BE2C (cell line): ENCODE measurements at places on chromosomes 3 and 15.

- DNase-seq: no peak
These were observed 220.3 kb upstream of the LINGO1 start for GRCh38 chr15:77853008-77853328.

DNA sequence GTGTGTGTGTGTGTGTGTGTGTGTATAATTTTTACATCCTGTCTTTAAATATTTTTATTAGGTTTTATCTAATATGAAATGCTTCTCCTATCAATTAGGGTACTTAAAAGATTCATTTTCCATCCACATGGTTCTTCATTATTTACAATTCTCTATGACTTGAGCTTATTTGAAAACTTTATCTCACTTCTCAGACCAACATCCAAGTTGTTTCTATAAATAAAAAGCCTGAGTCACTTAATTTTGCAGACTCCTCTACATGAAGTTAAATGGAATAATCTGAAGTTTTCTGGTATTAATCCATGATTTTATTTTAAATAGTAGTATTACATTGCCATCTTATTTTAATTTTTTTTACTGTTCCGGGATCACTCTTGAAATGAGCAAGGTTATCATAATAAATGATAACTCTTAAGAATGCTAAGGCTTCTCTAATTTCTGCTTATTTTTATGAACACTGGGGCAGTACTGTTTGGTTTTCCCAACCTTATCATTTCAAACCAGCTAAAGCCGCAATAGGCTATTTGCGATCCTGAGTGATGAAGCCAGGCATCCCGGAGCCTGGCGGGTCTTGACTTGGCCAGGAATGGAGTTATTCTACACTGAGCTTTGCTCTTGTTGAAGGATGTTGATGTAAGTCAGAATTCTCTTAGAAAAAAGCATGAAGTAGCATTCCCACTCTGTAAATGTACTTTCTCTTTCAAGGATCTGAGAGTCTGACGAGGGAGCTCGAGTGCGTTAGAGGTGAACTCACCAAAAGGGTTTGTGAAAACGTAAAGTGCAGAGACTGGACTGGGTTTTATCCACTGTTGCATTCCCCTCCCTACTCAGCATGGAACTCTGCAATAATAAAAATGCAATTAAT is 220.2 kb upstream of the LRTM1 start:
- DNase-seq: no peak

DNA sequence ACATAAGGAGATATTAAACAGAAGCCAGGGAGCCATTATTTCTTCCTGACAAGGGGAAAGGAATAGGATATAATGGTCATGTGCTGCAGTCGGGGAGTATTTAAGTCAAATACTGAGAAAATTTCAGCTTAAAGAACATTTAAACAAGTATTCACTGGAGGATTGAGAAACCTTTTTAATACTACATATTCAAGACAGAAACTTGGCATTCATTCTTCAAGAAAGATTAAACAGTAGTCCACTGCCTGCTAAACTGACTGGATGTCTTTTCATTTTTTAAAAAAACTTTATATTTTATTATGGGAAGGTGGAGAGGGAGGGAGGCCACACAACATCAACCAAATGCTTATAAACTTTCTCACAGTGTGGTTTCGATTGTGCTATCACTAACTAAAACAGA is 107.4 kb upstream of the CBLB start:
- no peak for DNase-seq

GRCh38 chr3:86865506-86865905 is 125.4 kb downstream of the VGLL3 start:
- no peak for DNase-seq

DNA sequence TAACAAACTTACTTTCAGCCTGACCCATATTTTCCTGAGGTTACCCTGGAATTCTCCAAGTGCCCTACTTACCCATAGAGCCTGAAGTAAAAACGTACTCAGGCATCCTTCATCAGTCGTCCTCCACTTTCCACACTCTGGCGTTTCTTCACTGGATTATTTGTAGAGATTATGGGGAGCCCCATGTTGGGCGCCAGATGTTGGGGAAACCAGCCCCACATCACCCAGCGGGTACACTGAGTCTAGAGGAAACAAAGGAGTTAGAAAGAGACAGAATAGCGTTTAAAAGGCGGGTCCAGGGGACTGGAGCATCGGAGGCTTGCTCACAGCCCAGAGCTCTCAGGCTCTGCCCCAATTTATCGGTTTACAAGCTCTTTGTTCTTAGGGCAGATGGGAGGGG is 9.7 kb upstream of the SLC28A2 start:
- no peak for DNase-seq

GRCh38 chr3:71372911-71373637 is 210.5 kb downstream of the FOXP1 start:
- DNase-seq: no peak

DNA sequence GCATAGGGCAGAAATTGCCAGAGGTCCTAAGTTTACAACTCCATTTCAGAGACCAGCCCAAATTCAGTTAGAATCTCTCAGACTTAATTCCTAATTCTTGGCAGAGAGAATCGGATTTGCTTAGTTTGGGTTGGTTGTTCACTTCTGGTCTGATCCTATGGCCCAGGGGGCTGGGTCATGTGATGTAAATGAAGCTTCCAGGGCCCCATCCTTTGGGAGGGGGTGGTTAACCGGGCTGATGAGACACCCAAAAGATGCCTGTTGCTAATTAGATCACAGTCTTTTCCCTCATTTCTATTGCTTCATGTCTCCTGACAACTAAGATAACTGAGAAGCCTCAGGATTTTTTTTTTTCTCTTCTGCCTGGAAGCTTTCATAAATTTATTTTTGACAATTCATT is 11.1 kb upstream of the ZNF620 start:
- DNase-seq: no peak

DNA sequence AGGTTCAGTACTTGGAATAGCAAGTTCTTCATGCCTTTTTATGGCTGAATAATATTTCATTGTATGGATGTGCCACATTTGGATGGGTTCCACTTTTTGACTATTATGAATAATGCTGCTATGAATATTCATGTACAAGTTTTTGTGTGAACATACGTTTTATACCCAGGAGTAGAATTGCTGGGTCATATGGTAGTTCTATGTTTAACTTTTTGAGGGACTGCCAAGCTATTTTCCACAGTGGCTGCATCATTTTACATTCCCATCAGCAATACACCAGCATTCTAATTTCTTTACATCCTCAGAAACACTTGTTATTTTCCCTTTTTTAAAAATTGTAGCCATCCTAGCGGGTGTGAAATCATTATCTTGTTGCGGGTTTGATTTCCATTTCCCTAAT is 76.0 kb upstream of the PRR20G start:
- DNase-seq: no peak

DNA sequence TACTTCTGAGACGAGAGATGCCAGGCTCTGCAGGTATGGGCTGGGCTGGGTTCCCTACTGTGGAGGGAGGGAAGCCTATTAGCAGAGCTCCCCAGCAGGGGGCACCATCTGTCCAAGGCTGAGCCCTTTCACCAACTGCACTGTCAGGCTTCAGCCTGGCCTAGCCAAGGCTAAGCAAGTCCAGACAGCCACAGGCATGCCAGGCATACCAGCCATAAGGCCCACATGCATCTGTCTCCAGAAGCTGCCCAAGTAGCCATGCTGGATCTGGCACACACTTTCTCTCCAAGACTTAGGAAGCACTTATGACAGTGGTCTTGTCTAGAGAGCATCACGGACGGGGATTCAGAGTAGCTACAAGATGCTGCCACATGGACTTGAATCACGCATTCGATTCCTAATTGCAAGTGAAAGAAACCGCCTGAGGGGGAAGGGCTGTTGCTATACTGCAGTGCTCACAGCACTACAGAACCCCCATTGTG is 28.3 kb downstream of the RUVBL1 start:
- peak; percentile 92 for DNase-seq

GRCh38 chr3:52685709-52686691 is at the start of the genes GNL3 and PBRM1:
TSS of gene GNL3 (plus strand) at chr3:52686032. CDS start at chr3:52686093, 61 bp downstream.
TSS of gene PBRM1 (minus strand) at chr3:52685913.
- peak; percentile 89 for DNase-seq

DNA sequence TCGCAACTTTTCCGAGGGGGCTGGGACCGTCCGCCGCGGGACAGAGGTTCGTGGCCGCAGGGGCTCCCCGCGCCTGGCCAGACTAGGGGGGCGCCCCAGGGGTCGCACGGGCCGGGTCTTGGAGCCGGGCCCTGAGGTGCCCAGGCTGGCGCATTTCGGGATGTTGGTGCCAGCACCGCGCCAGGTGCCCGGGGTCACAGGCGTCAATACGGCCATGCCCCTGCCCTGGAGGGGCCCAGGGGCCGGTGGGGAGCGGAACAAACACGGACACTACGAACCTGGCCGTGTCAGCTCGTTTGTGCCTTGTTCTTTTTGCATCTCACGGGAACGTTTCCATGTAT is 366 bp downstream of the TM6SF1 start:
- no peak for DNase-seq

DNA sequence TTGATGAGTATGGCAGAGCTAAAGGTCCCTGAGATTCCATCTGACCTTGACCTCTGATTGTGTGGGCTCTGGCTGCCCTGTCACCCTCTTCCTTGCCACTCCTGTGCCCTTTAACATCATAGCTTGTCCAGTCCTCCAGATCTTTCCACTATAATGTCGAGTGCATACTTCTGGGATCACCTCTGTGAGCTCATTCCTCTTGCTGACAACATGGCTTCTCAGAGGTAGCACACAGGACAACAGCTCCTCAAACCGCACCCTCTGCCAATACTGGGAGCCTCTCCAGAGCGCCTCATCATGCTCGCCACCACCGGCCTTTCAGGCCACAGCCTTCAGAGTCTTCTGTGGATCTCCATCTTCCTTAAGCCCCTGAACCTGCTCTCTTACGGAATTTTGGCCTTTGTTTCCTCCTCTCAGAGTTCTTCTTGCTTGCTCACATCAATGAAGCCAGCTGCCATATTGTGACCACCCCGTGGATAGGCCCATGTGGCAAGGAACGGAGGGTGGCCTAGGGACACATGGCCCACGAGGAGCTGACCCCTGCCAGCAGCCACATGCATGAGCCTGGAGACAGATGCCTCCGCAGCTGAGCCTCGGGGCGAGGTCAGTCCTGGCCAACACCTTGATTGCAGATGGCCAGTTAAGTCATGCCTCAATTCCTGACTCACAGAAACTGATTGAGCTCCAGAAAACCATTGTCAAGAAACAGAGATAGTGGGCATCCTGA is 31.1 kb downstream of the PLA2G4D start:
- DNase-seq: no peak

DNA sequence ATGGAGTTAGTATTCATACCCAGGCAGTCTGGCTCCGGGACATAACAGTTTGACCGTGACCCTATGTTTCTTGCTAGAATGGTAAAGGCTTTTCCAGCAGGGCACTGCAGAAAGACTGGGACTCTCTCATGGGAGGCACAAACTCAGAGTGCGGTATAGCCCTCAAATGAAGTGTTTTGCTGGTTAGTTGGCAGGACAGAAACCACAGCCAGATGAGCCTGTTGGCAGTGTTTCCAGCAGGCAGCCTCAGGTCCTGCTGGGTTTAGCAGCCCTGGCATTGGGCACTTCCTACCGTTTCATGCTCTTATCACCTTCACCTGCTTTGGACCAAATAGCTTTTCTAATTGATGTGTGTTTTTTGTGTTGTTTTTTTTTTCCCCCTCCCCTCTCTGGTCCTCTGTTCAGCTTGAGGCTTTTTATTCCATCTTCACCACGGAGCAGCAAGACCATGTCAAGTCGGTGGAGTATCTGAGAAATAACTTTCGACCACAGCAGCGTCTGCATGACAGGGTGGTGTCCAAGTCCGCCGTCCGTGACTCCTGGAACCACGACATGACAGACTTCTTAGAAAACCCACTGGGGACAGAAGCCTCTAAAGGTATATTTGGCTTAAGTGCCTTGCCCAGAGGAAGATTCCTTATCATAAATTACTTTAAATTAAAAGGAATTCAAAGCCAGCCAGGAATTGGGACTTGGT is 205.6 kb downstream of the FEZF2 start:
- no peak for DNase-seq

DNA sequence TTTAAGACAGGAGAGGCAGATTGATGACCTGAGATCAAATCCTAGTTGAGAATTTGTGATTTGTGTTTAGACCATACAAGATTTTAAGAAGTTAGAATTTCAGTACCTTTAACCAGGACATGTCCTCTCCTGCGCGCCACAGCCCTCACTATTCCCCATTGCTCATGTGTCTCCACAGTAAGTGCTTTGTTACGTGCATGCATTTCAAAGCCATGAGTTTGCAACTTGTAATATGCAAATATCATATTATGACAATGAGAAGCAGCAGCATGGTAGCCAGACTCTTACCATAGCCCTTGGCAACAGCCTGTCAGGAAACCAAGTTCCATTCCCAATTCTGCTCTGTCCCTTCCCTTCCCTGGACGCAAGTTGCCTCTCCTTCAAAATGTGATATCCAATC is 73.3 kb upstream of the ATP13A5 start:
- no peak for DNase-seq

GRCh38 chr3:195184716-195185421 is 86.1 kb downstream of the XXYLT1 start:
- DNase-seq: no peak

DNA sequence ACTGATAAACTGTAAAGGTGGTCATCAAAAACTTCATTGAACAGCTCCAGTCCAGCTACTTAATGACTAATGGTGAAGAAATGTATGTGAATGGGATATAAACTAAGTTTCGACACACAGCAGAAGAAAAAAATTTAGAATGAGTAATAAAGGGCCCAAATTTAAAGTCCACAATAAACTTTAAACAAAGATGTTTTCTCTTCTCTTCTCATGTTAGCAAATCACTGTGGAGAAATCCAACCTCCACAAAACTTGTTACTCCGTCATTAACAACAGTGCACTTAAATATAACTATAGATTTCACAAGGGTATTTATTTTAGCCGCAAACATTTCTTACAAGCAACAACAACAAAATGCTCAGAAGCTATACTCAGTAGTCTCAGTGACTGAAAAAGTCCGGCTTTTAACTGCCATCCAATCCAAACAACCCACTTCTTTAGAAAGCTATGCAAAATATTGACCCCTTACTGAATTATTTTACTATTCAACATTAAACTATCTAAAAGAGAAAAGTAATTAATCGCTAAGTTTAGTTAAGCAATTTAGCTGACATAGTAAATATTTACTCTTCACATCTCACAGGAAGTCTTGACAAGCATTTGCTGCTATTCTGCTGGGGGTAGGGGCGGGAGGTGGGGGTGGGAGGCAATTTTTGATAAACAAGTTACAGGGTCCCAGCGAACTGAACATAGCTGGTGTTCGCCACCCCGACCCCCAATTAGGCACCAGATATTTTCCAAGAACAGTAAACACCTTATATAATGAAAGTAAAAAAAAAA is 2.4 kb downstream of the IGF2BP2 start:
- DNase-seq: no peak

DNA sequence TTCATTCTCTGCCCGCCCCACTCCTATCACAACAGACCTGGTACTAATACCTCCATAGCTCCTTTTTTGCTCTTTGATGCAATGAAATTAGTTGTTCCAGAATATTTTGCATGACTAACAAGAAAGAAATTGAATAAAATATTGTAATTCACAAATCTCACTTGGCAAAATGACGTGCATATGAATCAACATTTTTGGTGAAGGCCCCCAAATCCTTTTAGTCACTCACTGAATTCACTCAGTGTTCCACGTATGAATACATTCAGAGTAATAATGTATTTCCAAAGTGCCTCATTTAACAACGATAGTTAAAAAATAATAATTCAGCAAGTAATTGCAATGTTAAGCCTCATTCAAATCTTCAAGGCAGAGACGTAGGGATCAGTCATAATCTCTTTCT is 148.6 kb upstream of the STRIT1 start:
- no peak for DNase-seq

- no peak for DNase-seq
These were observed 355.5 kb downstream of the OCA2 start for GRCh38 chr15:27743638-27744037.
